ENCODE measurements at places on chromosomes 3 and 15. TPM values are rescaled to one million over a fixed set of nuclear protein-coding genes. Genes with fewer than 3 reads are reported as not detected.

The TIPARP gene
- total RNA-seq = 39.9 TPM

- no peaks in the 10 kb centered on the region for H3K4me1 ChIP-seq
- H3K27me3 ChIP-seq = no peaks in the 10 kb centered on the region
- no peaks in the 10 kb centered on the region for H3K36me3 ChIP-seq
- no peak for DNase-seq
- no peak overlapping the region for H3K27ac ChIP-seq
- no peak overlapping the region for H3K4me3 ChIP-seq
These were observed 425.2 kb upstream of the TBL1XR1 start for GRCh38 chr3:177622520-177622919.

- no peaks in the 10 kb centered on the region for H3K27me3 ChIP-seq
- H3K27ac ChIP-seq = no peak overlapping the region
- no peak for DNase-seq
- H3K36me3 ChIP-seq = no peaks in the 10 kb centered on the region
These were observed 20.3 kb upstream of the SIAH2 start for GRCh38 chr3:150783316-150783715.

The PRR20G gene
- total RNA-seq = not detected

- H3K36me3 ChIP-seq = no peaks in the 10 kb centered on the region
- H3K27me3 ChIP-seq = no peaks in the 10 kb centered on the region
- H3K4me1 ChIP-seq = peaks cover 27% of the 10 kb centered on the region
- no peak overlapping the region for H3K27ac ChIP-seq
- H3K4me3 ChIP-seq = no peak overlapping the region
- no peak for DNase-seq
These were observed 204.8 kb downstream of the MAGI1 start for GRCh38 chr3:65833761-65834505.

- no peak overlapping the region for H3K4me3 ChIP-seq
- peaks cover 5% of the 10 kb centered on the region for H3K4me1 ChIP-seq
These were observed 156.6 kb upstream of the RGMA start for GRCh38 chr15:93245661-93246042.

DNA sequence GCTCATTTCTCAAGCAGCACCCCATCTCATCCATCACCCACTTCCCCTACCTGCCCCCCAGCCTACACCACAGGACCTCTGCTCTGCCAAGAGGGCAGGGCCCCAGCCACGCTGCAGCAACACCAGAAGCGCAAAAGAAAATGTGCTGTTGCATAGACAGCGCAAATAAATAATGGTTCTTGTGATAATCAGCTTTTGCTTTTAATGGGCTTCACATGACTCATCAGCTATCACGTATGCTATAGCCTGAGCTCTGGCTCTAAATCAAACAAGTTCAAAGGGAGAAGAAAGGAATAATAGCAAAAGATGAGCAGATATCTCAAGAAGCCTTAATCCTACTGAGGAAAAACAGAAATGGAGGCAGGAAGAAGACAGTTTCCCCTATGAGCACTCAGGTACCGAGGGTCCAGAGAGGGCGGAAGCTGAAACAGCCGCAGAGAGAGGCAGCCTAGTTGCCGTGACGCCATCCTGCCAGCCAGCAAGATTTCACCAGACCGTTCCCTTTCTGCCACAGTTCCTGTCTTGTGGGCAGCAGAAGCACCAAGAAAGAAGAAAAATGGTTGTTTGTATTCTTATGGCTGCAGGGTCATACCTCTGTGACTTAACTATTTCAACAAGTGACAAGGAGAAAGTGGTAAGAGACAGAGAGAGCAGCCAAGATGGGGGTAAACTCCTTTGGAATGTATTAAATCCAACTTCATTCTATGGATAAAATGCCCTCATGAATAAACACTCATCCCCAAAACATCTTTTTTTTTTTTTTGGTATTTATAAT lies 22.0 kb downstream of the RAB27A start:
- H3K4me1 ChIP-seq = no peaks in the 10 kb centered on the region
- no peaks in the 10 kb centered on the region for H3K27me3 ChIP-seq
- no peak for DNase-seq
- no peak overlapping the region for H3K4me3 ChIP-seq

DNA sequence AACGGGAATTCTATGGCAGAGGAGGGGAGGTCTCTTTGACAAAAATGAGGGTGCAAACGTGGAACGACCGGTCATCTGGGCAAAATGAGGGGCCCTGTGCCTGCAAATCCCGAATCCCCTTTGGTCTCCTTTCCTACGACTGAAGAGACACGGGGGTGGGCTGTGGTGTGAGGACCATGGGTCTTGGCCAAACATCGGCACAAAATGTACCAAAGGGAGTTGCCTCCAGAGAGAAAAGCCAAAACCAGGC lies 498 bp downstream of the ZNF280D start:
- H3K4me1 ChIP-seq = peaks cover 51% of the 10 kb centered on the region
- no peaks in the 10 kb centered on the region for H3K36me3 ChIP-seq
- peak overlapping the region; percentile 99 for H3K27ac ChIP-seq
- peak; percentile 68 for DNase-seq
- no peaks in the 10 kb centered on the region for H3K27me3 ChIP-seq

GRCh38 chr3:69929019-69929418 lies 70.5 kb upstream of the SAMMSON start:
- H3K27ac ChIP-seq = no peak overlapping the region
- DNase-seq = no peak
- H3K4me1 ChIP-seq = no peaks in the 10 kb centered on the region
- H3K36me3 ChIP-seq = no peaks in the 10 kb centered on the region
- no peak overlapping the region for H3K4me3 ChIP-seq
- no peaks in the 10 kb centered on the region for H3K27me3 ChIP-seq

DNA sequence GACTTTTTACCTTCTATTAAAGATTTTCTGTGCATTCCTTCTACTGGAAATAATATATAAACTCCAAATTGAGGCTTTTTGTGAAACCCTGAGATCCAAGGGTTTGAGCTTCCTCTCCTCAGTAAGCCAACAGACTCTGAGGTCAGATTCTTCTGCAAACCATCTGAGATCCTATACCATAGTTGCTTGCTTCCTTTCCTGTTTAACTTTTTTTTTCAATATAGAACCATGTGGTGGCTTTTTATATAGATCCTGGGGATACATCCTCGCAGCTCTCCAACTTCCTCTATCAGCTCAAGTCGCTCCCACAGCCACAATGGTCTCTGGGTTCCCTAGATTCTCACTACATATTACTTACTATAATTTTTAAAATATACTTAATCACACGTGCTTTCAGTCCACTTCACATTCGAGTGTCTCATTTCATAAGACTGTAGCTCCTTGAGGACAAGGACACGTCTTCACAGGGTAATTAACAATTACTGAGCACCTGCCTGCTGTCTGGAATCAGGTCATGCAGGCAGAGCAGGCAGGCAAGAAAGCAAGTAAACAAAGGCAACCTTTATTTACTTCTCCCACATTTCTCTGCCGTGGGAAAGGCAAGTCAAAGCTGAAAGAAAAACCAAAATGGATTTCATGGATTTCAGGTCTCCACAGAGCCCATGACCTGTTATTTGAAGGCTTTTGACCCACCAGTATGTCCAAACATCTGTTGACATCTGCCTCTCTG lies 941.5 kb downstream of the FHIT start:
- no peak for DNase-seq
- no peak overlapping the region for H3K4me3 ChIP-seq
- no peaks in the 10 kb centered on the region for H3K36me3 ChIP-seq

- H3K27ac ChIP-seq = no peak overlapping the region
- no peaks in the 10 kb centered on the region for H3K27me3 ChIP-seq
- DNase-seq = no peak
These were observed 392.8 kb downstream of the RSL24D1 start for GRCh38 chr15:54803987-54804386.

- H3K27ac ChIP-seq = no peak overlapping the region
- H3K27me3 ChIP-seq = no peaks in the 10 kb centered on the region
- H3K4me3 ChIP-seq = no peak overlapping the region
- no peaks in the 10 kb centered on the region for H3K36me3 ChIP-seq
- DNase-seq = no peak
These were observed 13.0 kb upstream of the MANF start for GRCh38 chr3:51371943-51372557.

- H3K27me3 ChIP-seq = no peaks in the 10 kb centered on the region
- H3K4me3 ChIP-seq = no peak overlapping the region
- no peak overlapping the region for H3K27ac ChIP-seq
- DNase-seq = no peak
- H3K36me3 ChIP-seq = peaks cover 4% of the 10 kb centered on the region
- H3K4me1 ChIP-seq = no peaks in the 10 kb centered on the region
These were observed 30.8 kb downstream of the CCDC80 start for GRCh38 chr3:112610121-112610520.

DNA sequence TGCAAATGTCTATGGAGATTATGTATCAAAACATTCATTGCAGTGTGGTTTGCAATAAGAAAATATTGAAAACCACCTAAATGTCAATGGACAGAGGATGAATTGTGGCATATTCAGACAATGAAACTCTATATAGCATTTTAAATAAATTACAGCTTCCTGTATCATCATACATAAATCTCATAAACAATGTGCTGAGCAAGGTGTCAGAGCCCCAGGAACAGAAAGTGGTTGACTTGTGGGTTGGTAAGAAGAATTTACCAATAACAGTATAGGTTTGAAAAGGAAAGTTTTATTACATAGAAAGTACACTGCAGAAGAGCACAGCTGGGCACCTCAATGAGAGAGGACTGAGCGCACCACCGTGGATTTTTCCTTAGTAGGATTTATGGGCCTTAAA lies 75.2 kb downstream of the ZMAT3 start:
- no peak overlapping the region for H3K4me3 ChIP-seq
- H3K27ac ChIP-seq = no peak overlapping the region
- H3K36me3 ChIP-seq = no peaks in the 10 kb centered on the region
- H3K27me3 ChIP-seq = no peaks in the 10 kb centered on the region

GRCh38 chr15:99566157-99566897 lies 543 bp downstream of the MEF2A start:
- peaks cover 43% of the 10 kb centered on the region for H3K4me1 ChIP-seq
- peak overlapping the region; percentile 100 for H3K27ac ChIP-seq
- H3K27me3 ChIP-seq = no peaks in the 10 kb centered on the region
- peak overlapping the region; percentile 100 for H3K4me3 ChIP-seq
- H3K36me3 ChIP-seq = no peaks in the 10 kb centered on the region

DNA sequence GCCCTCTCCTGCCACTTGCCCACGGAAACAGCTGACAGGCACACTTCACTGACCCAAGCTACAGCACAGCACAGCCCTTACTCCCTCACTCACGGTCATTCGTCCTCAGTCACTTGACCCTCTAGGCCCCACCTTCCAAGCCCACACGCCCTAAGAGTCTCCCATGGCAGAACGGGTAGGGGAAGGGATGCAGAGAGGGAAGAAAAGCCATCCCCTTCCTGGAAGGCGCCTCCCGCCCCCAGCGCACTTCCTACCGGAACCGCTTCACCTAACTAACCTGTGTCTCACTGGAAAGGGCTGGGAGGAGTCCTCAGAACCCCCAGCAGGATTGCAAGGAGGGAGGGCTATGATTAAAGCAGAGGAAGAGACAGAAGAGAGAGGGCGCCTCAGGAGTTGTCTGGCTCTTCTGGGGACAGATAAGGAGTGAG lies 22.9 kb downstream of the EPHB3 start:
- DNase-seq = no peak
- H3K36me3 ChIP-seq = peaks cover 3% of the 10 kb centered on the region
- H3K4me3 ChIP-seq = no peak overlapping the region
- H3K4me1 ChIP-seq = peaks cover 32% of the 10 kb centered on the region
- H3K27ac ChIP-seq = no peak overlapping the region

DNA sequence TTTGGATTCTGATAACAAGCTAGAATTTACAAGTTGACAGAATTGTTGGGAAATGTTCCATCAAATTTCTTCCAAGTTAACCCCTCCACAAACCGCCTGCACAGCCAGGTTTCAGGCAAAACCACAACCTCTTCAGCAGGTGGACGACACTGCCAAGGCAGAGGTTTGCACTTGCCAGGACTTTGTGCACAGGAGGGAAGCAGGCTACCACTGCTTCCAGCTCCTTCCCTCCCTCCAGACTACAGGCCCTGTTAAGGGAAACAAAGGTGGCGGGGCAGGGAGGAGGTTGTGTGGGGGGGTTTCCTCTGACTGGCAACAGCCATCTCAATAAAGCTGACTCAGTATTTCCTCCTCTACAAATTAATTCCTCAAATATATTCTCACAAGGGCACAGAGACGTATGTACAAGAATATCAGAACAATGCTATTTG lies 42.2 kb downstream of the TBC1D2B start:
- no peak overlapping the region for H3K4me3 ChIP-seq
- H3K4me1 ChIP-seq = no peaks in the 10 kb centered on the region
- DNase-seq = no peak
- H3K27me3 ChIP-seq = no peaks in the 10 kb centered on the region
- H3K27ac ChIP-seq = peak overlapping the region; percentile 13

DNA sequence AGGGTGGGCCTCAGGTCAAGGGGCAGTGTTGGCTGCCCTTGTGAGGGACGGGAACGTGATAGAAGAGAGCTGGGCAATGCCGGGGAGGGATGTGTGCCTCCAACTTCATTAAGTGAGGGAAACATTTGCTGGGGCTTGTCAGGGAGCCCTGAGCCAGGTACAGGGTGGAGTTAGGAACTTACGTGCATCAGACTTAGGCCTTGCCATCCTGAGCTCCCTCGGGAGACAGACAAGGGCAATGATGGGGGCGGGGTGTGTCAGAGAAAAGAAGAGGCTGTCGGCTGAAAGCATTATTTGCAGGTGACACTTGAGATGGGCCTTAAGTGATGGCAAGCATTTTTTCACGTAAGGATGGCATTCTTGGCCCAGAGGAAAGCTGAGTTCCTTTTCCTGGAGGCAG lies 1.6 kb downstream of the FAM131A start:
- peak overlapping the region; percentile 38 for H3K4me3 ChIP-seq
- peak overlapping the region; percentile 99 for H3K27ac ChIP-seq
- H3K36me3 ChIP-seq = peaks cover 43% of the 10 kb centered on the region
- H3K27me3 ChIP-seq = no peaks in the 10 kb centered on the region
- DNase-seq = no peak

- no peak for DNase-seq
- no peaks in the 10 kb centered on the region for H3K4me1 ChIP-seq
- no peak overlapping the region for H3K27ac ChIP-seq
- no peak overlapping the region for H3K4me3 ChIP-seq
These were observed 317.0 kb downstream of the OCA2 start for GRCh38 chr15:27782125-27782524.

GRCh38 chr3:37198996-37199395 lies 24.6 kb upstream of the LRRFIP2 start:
- H3K27ac ChIP-seq = no peak overlapping the region
- DNase-seq = no peak
- no peaks in the 10 kb centered on the region for H3K36me3 ChIP-seq
- no peak overlapping the region for H3K4me3 ChIP-seq
- peaks cover 23% of the 10 kb centered on the region for H3K4me1 ChIP-seq
- no peaks in the 10 kb centered on the region for H3K27me3 ChIP-seq
